ENCODE measurements at places on chromosomes 7 and 10.
A peak's percentile ranks its signal among the peaks of the same experiment; 100 is the strongest.

DNA sequence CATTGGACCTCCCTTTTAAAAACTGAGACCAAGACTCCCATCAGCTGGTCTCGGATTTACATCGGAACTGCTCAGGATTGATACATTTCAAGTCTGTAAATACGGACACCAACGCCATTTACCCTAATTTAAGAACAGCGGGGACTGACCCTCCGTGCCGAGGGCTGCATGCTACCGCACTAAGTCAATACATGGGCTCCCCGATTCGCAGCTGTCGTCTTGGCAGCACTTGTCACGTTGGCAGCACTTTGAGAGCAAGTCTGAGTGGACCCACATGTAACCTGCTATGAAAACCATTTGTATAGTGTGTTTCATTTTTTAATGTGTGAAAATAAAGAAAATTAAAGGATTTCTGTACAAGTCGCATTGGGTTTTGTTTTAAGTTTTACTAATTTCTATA lies 83.4 kb downstream of the EZH2 start:
- DNase-seq = no peak

GRCh38 chr7:146319629-146320028 lies 203.0 kb downstream of the CNTNAP2 start:
- no peak for DNase-seq

GRCh38 chr10:7409732-7410168 lies 1.1 kb downstream of the SFMBT2 start:
- no peak for DNase-seq

DNA sequence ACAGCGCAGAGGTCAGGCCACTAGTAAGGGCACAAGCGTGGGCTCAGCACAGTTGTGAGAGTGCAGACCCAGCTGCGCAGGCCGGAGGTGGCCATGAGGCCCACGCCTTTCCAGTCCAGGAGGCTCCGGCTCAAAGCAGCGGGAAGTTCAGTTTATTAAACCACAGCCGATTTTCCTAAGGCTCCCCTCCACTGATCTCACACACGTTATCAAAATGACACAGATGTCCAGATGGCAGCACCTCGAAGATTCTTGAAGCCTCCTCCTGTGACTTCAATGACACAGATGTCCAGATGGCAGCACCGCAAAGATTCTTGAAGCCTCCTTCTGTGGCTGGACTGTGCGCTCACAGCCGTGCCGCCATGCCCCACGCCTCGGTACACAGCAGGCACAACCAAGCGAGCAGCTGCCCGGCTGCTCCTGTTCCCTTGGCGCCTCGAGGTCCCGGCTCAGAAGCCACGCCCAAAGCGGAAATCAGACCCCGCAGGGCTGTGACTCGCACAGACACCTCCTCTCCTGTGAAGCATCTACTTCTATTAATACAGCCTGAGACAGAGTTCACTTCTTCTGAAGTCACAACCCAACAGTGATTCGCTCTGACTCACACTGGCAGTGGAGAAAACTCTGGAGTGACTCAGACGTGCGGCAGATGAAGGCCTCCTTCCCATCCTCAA lies 122.7 kb downstream of the MAD1L1 start:
- DNase-seq = peak; percentile 89

- DNase-seq = no peak
Observed at GRCh38 chr7:78039790-78040776, 241.5 kb downstream of the PHTF2 start.

- no peak for DNase-seq
Observed at GRCh38 chr10:5441106-5441505, 28.7 kb downstream of the NET1 start.

DNA sequence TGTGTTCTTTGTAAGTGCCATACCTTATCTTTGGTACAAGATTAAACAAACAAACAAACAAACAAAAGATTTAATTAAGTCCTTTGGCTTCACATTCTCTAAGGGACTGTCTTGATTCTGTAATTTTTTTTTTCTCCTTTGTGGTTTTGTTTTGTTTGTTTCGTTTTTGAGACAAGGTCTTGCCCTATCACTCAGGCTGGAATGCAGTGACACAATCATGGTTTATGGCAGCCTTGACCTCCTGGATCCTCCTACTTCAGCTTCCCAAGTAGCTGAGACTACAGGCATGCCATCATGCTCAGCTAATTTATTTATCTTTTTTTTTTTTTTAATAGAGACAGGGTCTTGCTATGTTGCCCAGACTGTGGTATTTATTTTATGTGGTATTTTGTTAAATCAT lies 165.8 kb downstream of the LRRC4 start:
- DNase-seq = peak; percentile 36

DNA sequence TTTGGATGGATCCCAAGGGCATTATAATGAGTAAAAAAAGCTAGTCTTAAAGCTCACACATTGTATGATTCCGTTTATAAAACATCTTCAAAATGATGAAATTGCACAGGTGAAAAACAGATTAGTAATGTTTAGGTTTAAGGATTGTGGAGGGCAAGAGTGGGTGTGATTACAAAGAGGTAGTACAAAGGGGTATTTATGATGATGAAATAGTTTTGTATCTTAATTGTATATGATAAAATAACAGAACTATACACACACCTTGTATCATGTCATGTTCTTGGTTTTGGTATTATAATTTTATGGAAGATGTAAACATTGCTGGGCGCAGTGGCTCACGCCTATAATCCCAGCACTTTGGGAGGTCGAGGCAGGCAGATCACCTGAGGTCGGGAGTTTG lies 2.8 kb upstream of the SSC4D start:
- DNase-seq = no peak

DNA sequence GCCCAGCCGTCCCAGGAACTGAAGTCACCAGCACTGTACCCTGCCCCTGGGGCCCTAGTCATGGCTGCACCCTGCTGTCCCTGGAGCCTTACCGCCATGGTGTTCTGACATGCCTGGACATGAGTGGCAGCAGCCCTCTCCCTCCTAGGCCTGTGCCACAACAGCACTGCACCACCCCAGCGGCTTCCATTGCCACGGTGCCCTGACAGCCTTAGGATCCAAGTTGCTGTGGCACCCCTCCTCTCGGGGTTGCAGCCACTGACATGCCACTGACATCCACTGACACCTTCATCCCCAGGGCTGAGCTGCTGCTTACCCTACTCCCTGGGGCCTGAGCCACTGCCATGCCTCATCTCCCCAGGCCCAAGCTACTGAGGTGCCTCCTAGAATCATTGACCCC lies 39.6 kb upstream of the SHH start:
- no peak for DNase-seq

DNA sequence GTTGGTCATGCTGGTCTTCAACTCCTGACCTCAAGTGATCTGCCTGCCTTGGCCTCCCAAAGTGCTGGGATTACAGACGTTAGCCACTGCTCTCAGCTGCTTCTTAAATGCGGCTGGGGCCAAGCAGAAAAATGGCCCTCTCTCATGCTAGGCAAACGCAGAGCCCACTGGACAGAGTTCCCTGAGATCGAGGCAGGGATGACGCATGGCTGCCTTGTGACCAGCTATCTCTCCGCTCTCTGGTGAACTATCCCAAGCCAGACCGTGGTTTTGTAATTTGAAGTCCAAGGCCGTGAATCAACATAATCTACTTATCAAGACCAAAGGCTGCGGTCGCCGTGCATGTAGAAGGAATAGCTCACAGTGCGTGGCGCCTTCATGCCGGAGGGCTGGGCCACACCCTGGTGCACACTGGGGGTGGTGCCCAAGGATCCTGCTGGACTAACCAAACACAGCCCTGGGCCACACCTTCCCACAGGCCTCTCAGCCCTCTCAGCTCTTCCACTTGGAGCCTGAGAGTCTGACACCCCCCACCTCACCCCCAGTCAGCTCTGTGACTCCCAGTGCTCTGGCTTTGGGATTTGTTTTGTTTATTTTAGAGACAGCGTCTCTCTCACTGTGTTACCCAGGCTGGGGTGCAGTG lies 88.1 kb upstream of the CUX1 start:
- no peak for DNase-seq

DNA sequence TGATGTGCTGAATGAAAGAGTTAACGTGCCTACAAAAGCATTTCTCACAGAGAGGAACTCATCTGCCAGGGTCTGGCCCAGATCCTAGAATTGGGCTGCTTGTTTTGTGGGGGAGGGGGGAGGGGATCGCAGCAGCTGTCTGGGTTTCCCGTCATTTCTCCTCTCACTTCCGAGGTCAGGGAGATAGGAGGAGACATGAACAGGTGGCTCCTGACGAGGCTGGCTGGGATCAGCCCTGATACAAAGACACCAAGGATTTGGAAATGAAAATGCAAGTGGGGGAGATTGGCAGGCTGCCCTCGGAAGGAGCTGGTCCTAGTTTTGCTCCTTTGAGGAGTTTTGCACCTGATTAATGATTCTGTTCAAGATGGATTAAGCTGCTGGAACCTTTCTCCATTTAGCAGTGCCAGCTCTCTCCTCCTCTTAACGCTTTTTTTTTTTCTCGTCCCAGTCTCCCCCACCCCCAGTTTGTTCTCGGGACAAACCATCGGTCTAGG lies 86.8 kb upstream of the KMT2C start:
- no peak for DNase-seq
